T-helper 1 cell (primary cell): ENCODE measurements at places on chromosomes 6 and 20.

DNA sequence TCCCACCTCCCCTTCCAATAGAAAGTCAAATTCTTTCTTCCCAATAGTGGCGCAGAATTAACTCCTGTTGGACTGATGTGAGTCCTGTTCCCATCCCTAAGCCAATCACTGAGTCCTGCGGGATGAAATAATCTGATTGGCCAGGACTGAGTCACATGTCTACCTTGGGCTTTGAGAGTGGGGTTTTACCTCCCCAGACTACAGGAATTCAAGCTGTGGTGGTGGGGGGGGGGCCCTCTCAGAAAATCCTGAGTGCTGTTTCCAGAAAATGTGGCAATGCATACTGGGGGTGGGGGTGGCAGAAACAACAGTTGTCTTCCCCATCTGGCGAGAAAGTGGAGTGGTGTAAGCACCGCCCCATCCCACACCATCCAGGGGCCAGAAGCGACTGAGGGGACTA is 65.7 kb downstream of the CTCFL start:
- no peak for DNase-seq

- no peak for DNase-seq
Observed at GRCh38 chr6:55299286-55299985, 27.8 kb upstream of the GFRAL start.

DNA sequence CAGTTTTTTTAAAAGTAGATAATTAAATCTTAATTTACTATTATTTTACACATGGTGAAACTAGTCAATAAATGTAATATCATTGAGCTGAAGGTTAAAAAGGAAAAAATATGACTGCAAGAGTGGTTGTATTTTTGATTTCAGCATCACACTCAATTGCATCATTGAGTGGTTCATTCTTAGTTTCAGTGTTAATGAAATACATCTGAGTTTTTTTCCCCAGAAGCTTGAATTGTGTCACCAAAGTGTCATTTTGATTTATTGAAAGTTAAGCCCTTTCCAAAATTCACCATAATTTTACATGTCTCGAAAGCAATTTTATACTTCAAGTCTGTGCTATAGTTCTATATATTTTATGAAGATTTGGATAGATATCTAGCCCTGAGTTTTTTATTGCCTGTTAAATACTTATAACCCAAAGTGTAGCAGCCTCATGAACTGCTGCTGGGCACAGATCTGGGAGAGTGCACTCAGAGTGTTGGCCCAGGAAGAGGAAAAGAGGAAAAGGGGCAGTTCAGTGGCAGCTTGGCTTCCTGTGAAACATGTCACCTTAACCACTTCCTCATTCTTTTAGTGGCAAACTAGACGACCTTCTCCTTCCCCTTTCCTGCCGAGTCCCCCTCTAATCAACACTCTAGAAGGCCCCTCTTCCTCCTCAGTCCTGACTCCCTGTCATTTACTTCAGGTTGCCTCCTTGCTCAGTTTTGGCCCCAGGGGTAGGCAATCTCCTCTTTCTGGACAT is 140.7 kb downstream of the ESR1 start:
- no peak for DNase-seq

- no peak for DNase-seq
Observed at GRCh38 chr6:110951008-110951407, 7.5 kb upstream of the GTF3C6 start.

DNA sequence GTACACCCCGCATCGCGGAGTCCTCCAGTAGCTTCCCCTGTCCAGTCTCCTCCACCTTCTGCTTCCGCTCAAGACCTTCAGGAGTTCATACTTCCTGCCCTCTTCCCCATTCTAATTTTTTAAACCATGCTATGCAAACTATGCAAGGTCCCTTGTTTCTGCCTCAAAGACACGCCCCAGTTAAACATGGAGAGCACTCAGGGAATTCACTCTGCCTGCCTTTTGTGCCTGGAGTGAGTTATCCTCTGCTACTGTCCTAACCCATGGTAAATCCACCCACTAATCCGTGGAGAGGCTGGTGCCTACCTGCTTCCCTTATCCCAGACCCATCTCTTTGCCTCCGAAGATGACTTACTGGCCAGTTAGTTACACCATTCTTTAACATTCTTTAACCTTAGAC is 473.7 kb upstream of the JARID2 start:
- no peak for DNase-seq

- peak; percentile 42 for DNase-seq
Observed at GRCh38 chr6:28137505-28137981, 4.1 kb upstream of the ZKSCAN8 start.

GRCh38 chr6:37210313-37210968 is 40.5 kb downstream of the PIM1 start:
- peak; percentile 84 for DNase-seq

DNA sequence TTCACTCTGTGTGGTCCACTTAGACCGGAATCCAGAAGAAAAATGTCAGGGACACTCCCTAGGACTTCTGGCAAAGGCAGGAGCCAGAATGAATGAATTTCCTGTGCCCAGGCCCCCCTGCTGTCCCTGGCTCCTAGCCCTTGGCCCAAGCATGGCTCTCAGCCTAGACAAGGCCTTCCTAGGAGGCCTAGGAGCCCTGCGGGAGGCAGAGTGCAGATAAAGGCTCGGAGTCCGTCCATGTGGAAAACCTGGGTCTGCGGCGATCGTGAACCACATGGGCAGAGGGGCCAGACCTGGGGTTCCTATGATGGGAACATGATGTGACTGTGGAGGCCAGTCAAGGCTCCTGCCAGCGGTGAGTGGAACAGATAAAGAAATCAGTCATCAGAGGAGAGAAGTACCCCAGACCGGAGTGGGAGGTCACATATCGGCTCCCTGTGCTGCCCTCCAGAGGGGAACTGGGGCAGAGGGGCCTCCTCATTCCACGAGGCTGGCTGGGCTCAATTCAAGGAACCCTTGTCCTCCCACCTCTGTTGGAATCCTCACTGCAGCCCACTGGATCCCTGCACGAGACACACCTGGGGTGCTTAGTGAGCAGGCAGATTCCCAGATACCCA is 5.9 kb upstream of the VSTM2L start:
- DNase-seq, result no peak

GRCh38 chr6:16832721-16833120 is 71.5 kb upstream of the ATXN1 start:
- no peak for DNase-seq

DNA sequence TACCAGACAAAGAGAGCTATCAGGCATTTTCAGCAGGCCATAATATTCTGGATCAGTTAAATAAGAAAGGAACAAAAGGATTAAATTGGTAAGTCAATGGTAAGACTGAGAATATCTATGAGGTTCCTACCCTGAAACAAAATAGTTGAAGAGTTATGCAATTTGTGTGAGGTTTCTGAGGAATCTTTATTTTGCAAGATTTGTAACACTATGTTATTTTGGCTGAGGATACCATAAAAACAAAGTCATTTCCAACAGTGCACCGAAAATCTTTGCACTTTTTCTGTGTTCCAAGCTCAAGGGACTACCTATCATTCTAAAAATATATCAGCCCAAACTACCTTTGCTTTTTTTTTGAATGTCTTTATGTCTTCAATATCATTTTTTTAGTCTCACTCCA is 383.3 kb upstream of the CITED2 start:
- DNase-seq, result no peak

GRCh38 chr20:31449511-31450414 is 9.3 kb downstream of the DEFB123 start:
- DNase-seq, result no peak
